ENCODE measurements at places on chromosomes 6 and 20.

- DNase-seq = no peak
- H3K27me3 ChIP-seq = no peaks in the 10 kb centered on the region
- no peak overlapping the region for H3K27ac ChIP-seq
- peaks cover 4% of the 10 kb centered on the region for H3K4me1 ChIP-seq
- H3K4me3 ChIP-seq = no peak overlapping the region
Measured at GRCh38 chr6:47308552-47309290, 984 bp downstream of the TNFRSF21 start.

DNA sequence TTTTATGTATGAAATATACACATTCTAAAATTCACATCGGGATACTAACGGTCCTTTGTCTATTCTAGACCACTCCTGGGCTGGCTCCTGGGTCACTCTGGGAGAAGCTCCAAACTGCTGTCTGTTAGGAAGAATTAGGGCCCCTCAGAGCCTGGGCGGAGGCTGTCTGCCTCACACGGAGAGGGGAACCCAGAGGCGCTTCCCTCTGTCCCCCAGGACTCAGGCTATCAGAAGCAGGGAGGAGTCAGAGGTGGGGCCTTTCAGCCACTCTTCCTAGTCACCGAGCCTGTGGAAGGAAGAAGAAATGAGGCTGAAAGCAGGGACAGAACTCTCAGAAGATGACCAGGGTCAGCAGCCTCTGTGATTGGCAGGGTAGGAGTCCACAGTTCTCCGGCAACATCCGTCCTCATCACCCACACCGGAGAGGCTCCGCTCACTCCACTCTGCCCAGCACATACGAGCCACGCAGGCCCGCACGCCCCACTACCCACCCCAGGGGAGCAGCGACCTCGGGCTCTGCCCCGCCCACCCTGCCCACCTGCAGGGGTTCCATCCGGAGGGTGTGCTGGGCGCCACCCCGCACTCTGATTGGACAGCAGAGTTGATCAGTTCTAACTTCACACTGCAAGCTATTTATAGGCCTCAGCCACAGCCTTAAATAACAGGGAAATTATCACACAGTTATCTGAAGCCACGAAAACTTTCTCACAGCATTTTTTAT is 182.1 kb upstream of the AFDN start:
- no peaks in the 10 kb centered on the region for H3K4me1 ChIP-seq
- no peak overlapping the region for H3K27ac ChIP-seq
- no peaks in the 10 kb centered on the region for H3K36me3 ChIP-seq
- H3K4me3 ChIP-seq = no peak overlapping the region
- DNase-seq = no peak
- H3K27me3 ChIP-seq = no peaks in the 10 kb centered on the region

- no peak overlapping the region for H3K4me3 ChIP-seq
- H3K27me3 ChIP-seq = no peaks in the 10 kb centered on the region
- peaks cover 12% of the 10 kb centered on the region for H3K4me1 ChIP-seq
- DNase-seq = no peak
Measured at GRCh38 chr20:58010186-58010585, 218.3 kb downstream of the ANKRD60 start.

GRCh38 chr6:31660381-31661261 is at the start of gene C6orf47:
TSS of gene C6orf47 (minus strand) at chr6:31660778. CDS start at chr6:31659947, 831 bp downstream.
- H3K27ac ChIP-seq = peak within 1 kb of the TSS; percentile 73
- peaks cover 45% of the 10 kb centered on the region for H3K4me1 ChIP-seq
- 0 out of 2 replicates have a peak, but pooled peaks cover 3% of the 10 kb centered on the region for H3K36me3 ChIP-seq
- H3K4me3 ChIP-seq = peak within 1 kb of the TSS; percentile 74
- DNase-seq = peak; percentile 93

- H3K27ac ChIP-seq = no peak overlapping the region
- no peaks in the 10 kb centered on the region for H3K27me3 ChIP-seq
- no peaks in the 10 kb centered on the region for H3K36me3 ChIP-seq
- peaks cover 8% of the 10 kb centered on the region for H3K4me1 ChIP-seq
Measured at GRCh38 chr6:166483573-166484250, 101.0 kb upstream of the MPC1 start.

GRCh38 chr6:29602564-29603361 is 17.8 kb downstream of the OR2H2 start:
- no peaks in the 10 kb centered on the region for H3K36me3 ChIP-seq
- H3K27ac ChIP-seq = no peak overlapping the region
- no peaks in the 10 kb centered on the region for H3K27me3 ChIP-seq

DNA sequence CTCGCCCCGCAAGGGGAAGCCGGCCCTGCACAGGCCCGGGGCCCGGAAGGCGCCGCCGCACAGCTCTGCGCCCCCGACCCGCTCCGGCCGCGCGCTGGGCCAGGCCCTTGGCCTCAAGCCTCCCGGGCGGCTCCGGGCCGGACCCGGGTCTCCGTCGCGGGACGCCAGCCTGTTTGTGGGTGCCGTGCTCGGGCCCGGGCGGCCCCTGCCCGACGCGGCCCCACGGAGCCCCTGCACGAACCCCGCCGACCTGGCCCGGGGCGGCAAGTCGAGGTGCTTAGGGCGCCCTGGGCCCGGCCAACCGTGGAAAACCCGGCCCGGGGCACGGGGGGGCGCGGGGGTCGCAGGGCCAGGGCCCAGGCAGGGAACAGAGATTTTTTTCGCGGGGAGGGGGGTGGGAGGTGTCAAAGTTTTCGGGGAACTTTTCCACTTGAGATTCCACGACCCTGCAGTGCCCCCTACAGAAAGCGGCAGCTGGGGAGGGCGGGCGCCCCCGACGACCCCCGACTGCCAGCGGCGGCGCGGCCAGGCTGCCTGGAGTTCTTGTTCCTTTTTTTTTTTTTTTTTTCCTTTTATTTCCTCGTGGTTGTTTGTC is 805 bp upstream of the STX16 start:
- peaks cover 3% of the 10 kb centered on the region for H3K36me3 ChIP-seq
- peak; percentile 66 for DNase-seq
- peak overlapping the region; percentile 48 for H3K27ac ChIP-seq
- H3K4me1 ChIP-seq = peaks cover 49% of the 10 kb centered on the region
- peak overlapping the region; percentile 91 for H3K4me3 ChIP-seq

GRCh38 chr20:63456429-63457284 is 15.8 kb downstream of the KCNQ2 start:
- H3K27me3 ChIP-seq = no peaks in the 10 kb centered on the region
- no peaks in the 10 kb centered on the region for H3K36me3 ChIP-seq
- no peak overlapping the region for H3K27ac ChIP-seq
- no peak overlapping the region for H3K4me3 ChIP-seq
- H3K4me1 ChIP-seq = peaks cover 4% of the 10 kb centered on the region

- H3K27ac ChIP-seq = no peak overlapping the region
- no peak for DNase-seq
- no peaks in the 10 kb centered on the region for H3K27me3 ChIP-seq
- H3K36me3 ChIP-seq = no peaks in the 10 kb centered on the region
- no peaks in the 10 kb centered on the region for H3K4me1 ChIP-seq
Measured at GRCh38 chr6:44598679-44599078, 211.2 kb downstream of the CDC5L start.

GRCh38 chr6:145903356-145904102 is 60.6 kb downstream of the SHPRH start:
- H3K4me3 ChIP-seq = no peak overlapping the region
- H3K27me3 ChIP-seq = no peaks in the 10 kb centered on the region
- no peak for DNase-seq
- H3K27ac ChIP-seq = peak overlapping the region; percentile 89
